ENCODE measurements at places on chromosomes 1 and 21.

- DNase-seq = no peak
These were observed 77.6 kb downstream of the PGBD5 start for GRCh38 chr1:230348386-230349019.

DNA sequence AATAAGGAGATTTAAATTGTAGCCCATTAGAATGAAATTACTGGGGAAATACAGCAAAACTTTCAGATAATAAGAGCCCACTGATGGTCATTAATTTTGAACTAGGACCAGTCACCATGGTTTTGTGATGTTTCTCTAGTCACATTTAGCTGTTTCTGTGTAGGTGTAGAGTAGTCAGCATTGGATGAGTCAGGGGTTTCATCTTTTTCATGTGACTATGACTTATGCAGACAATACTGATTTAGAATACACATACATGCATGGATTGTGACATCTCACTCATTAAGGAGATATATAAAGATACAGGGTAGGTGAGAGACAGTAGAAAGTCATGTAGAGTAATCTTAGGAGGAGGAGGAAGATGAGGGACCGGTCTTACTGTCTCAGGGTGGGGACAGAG, 1192.7 kb downstream of the KCNT2 start:
- DNase-seq = no peak

- DNase-seq = no peak
These were observed 6.6 kb upstream of the MIIP start for GRCh38 chr1:12012560-12013316.

DNA sequence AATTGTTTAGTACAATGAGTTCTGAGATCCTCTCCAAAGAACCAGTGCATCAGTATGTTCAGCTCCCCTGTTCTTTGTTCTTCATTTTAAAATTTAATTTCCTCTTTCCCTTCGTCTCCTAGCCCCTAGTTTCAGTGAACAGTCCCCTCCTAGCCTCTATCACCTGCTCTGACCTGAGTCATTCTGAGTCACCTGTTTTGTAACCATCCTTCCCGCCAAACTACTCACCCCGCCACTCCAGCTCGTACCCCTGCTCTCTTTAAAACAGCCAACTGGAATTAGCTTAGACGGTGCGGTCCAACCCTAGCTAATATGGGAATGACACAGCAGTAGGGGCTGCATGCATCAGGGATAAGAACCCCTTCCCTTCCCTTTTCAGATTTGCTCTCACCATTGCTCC, 16.8 kb upstream of the ERVH48-1 start:
- DNase-seq = no peak

DNA sequence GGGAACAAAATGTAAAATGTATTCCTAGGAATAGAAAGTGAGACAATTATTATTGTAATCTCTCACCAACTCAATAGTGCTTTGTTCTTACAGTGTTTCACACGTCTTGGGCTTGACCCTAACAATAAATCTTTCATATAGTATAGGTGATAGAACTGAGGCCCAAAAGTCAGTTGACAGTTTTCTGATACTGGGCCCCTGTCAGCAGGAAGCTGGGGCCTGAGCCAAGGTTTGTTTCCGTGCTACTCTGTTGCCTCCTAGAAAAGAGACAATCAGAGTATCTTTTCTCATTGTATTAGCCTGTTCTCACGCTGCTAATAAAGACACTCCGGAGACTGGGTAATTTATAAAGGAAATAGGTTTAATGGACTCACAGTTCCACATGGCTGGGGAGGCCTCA, 5.0 kb downstream of the RRP1B start:
- DNase-seq = no peak

DNA sequence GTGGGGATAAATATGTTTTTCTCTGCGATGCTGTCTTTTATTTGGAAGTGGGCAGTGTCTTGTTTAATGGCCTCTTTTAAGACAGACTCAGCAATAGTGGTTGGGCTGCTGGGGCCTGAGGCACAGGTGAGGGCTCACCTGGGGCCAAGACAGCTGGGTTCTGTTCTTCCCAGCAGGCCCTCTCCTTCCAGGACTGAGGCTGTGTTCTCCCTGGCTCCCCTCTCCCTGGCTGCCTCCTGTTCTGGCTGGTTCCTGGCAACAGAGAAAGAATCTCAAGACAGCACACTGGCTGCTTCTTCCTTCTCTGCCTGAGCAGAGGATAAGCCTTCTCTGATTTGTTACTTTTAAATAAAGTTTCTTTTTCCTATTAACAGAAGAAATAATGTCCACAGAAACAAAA, 7.4 kb upstream of the GRHL3 start:
- DNase-seq = no peak
